Uterus (tissue), 4 donors: ENCODE measurements at places on chromosomes 3 and 15. TPM values are rescaled to one million over a fixed set of nuclear protein-coding genes. Genes with fewer than 3 reads are reported as not detected.

DNA sequence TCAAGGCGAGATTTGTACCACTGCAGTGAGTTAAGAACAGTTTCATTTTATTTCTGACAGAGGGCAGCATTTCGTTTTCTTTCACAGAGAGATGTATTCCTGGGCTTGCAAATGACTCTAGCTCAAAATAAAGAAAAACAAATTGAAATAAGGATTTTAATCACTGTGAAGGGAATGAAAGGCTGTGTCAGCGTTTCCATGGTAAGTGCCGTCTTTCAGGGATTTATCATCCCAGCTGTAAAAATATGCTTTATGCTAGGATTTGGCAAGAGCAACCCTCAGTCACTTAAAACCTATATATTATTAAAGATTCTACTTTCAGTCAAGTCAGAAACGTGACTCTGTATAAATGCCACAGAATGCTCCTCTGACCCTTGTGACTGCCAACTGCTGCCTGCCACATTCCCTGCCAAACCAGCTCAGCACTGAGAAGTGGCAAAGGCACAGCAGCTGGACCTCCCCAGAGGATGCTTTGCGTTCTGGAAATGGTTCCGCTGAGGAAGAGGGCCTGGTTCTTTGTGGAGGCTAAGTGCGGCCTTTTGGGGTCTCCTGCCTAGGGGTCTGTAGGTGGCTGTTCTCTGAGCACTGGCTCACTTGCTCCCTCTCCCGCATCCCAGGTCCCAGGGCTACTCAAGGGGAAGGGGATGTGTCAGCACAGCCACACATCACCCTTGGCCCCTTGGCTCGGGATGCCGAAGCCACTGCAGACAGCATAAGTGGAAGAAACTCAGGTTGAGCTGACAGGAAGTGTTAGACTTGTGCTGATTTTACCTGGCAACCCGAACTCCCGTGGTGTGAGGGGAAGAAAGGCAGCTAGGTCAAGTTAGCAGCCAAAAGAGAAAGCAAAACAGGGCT lies 56.6 kb upstream of the POMGNT2 start:
- no peak for DNase-seq

IL1RAP gene
- total RNA-seq, result 26.8 TPM

- DNase-seq, result no peak
Measured at GRCh38 chr3:123044981-123045763, 17.6 kb upstream of the SEMA5B start.

SLCO2A1 gene
- 168 TPM for total RNA-seq

DNA sequence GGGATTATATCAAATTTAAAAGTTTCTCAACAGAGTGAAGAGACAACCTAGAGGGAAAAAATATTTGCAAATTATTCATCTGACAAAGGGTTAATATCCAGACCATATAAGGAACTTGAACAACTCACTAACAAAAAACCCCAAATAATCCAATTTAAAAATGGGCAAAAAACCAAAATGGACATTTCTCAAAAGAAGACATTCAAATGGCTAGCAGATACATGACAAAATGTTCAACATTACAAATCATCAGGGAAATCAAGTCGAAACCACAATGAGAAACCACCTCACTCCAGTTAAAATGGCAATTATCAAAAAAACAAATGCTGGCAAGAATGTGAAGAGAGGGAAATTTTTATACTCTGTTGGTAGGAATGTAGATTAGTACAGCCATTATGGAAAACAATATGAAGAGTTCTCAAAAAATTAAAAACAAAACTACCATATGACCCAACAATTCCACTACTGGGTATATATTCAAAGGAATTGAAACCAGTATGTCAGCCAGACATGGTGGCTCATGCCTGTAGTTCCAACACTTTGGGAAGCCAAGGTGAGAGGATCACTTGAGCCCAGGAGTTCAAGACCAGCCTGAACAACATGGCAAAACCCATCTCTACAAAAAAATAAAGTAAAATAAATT lies 88.5 kb downstream of the CSNK1G1 start:
- no peak for DNase-seq

AMOTL2 gene
- 87.5 TPM for total RNA-seq

HEG1 gene
- total RNA-seq, result 67.4 TPM

UBAP1L gene
- total RNA-seq, result 16.0 TPM

- DNase-seq, result no peak
Measured at GRCh38 chr3:55144015-55144673, 216.3 kb upstream of the LRTM1 start.
